ENCODE measurements at places on chromosomes 5 and 9.

DNA sequence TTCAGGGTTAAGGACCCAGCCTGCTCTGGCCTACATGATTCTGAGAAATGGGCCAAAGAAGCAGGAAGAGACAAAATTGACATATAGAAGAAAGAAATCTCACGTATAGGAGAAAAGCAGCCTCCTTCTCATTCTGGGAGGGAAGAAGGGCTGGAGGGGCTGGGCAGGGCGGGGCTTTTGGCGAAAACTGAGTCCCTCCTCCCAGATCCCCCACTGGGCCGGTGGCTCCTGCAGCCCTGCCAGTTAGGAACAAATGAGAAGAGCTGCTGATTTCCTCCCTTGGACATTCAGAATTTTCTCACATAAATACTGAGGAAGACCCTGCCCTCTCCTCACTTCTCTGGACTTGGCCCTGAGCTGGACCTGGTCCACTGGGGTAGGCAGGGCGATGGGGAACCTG, at the start of gene WNT8A:
Gene WNT8A (plus strand): TSS at position 332 of the 400 bp plus-strand sequence. CDS start 95 bp downstream, outside the sequence.
- DNase-seq, result no peak

DNA sequence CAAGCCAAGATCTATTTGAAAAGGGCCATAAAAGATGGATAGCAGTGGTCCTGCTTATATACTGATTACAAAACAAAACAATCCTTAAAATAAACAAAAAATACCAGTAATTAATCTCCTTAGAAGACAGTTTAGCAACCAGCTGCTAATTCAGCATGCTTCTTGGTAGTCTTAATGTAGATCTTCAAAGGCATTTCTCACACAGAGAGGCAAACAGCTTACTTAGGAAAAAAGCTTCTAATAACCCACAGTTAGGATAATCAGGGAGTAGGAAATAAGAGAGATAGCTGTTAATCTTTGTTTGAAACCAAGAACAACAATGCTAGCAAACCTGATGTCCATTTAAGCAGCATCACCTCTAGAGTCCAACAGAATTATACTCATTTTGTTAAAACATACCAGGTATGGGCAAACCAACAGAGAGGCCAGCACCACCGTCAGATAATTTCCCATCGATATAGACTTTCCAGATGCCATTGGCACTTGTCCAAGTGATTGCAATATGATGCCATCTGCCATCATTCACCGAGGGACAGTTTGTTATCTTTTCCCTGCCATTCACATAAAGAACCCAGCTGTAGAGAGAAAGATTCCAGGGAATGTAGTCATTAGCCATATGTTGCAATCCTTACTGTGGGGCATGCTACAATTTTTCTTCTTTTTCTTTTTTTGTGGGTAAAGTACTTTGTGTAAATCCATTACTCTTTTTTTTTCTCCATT, 105.6 kb upstream of the TXNDC8 start:
- DNase-seq, result peak; percentile 90

- peak; percentile 13 for DNase-seq
Measured at GRCh38 chr5:77867194-77867691, 91.1 kb upstream of the TBCA start.

DNA sequence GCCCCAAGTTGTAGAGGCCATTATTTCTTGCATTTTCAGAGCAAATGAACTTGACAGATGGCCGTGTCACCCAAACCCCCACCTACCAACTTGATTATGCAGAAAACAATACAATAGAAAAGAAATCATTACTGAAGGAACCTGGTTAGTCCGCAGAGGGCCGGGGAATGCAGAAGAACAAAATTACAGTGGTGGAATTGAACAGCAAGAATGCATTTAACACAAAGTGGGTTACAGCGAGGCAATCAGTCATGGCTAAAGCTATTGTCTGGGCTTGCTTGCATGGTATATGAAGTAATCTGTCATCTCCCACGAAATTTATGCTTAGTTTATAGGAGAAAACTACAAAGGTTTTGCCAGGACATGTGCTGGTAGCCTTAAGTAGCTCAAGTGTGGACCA, 238.3 kb upstream of the IRX1 start:
- no peak for DNase-seq

GRCh38 chr5:10290438-10290837, 17.3 kb downstream of the CMBL start:
- no peak for DNase-seq

DNA sequence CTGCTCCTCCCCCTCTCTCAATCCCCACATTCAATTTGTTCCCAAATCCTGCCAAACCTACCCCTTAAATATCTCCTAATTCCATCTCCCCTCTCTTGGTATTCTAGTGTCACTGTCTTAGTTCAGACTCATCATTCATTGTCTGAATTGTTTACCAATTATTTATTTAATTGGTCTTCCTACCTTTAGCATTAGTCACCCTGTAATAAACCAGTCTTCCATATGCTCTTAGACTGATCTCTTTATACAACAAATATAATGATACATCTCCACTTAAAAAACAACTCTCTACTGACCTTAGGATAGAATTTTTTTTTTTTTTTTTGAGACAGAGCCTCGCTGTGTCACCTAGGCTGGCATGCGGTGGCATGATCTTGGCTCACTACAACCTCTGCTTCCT, 51.4 kb downstream of the RFK start:
- DNase-seq, result no peak

DNA sequence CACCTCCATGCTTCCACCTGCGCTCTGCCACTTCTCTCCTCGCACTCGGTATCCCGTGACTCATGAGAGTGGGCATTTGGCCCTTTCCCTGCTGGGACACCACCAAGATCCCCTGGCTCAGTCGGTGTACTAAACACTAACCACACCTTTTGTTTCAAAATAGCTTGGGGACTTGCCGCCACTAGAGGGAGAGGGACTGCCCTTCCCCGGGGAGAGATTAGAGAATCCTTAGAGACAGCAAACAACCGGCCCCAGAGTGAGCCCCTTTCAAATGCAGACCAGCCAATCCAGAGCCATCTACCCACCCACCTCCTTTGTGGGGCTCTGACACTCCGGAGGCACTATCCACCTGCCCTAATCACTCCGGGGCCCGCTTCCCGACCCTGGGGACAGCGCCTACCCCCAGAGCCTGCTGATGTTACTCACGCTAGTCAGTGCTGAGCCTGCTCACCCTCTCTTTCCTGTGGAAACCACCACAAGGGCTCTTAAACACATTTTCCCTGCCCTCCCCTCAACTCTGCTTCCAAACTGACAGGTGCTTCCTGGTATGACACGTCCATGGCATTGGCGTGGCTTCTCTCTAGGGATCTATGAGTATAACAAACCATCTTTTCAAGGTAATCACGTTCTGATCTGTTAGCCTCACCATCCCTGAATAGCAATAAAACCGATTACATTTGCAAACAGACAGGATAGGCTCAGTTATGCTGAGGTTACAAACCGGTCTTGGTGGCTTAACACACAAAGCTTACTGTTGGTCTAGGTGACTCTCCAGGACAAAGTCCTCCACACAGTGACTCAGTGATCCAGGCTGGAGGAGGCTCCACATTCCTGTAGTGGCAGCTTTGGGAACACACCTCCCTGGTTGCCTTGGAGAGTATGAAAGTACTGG, 180.1 kb upstream of the MVB12B start:
- no peak for DNase-seq

DNA sequence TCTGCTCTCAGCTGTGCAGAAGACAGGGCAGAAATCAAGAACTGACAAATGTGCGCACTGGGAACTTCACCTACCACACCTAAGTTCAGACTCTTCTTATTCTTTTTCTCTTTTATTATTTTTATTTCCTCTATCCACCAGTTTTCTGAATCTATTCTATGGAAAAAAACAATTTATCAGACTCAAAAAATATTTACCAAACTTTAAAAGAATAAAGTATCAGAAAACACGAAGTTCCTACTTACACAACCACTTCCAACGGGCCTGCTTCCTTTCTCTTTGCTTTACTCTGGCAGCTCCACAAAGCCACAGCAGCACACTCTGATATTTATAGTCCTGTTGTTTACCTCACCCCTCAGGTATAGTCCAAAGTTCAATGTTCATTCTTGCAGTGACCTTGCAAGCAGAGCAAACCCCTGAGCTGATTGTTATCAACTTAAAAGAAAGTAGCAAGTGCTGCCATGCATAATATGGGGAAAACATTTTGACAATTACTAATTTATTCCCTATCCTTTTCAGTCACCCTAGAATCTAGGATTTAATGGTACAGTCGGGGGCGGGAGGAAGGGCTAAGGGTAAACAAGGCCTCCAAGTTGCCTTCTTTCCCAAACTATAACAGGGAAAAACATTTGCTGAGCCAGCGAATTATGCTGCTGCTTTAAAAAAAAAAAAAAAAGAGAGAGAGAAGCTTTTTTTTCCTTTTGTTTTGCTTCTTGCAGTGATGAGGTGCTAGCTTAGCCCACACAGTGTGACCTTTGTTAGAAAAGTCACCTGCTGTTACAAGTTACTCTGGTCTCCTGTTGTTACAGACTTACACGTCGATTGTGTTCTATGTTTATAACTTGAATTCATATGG, at the start of gene SELENOP:
Gene SELENOP (minus strand): TSS at position 302 of the 856 bp plus-strand sequence. CDS start 3,539 bp downstream, outside the sequence.
- peak; percentile 78 for DNase-seq

DNA sequence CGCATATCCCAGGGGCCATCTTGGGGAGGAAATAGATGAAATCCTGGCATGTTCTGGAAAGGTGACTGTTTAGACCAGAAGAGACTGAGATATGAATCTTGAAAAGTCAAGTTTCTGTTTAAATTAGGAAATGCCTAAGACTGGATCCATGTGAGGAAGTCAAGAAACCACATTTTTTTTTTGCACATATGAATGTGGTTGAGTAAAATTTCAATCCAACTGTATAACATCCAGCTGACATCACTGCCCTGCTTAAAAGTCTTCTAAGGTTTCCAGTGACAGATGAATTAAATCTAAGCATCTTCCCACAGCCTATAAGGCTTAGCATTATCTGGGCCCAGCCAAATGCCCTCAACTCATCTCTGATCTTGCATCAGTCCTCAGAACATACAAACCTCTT, 47.7 kb upstream of the TCERG1 start:
- DNase-seq, result no peak

- no peak for DNase-seq
Measured at GRCh38 chr9:24832307-24832706, 286.6 kb upstream of the IZUMO3 start.

DNA sequence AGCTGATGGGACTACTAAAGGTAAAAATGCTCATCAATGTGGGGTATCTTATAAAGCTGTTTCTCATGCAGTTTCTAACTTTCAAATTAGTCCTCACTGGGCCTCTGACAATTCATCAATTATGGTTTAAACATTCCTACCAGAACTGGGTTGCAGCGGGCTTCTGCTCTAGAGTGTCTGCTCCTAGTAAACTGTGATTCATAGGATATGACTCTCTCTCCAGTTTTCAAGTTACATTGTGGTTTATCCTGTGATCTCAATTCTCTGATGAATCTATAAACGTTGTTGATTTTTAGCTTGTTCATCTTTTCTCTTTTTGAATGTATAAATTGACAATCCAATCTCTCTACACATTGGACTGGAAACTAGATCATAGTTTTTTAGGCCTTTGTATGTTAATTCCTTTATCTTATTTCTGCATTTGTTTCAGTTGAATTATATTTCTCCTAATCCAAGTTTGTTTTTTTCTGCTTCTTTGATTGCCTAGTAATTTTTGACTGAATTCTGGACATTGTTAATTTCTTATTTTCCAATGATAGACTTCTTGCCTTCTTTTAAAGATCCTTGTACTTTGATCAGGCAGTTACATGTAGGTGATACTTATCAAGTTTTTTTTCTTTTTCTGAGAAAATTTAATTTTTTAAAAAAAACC, 822.6 kb downstream of the TLE1 start:
- DNase-seq, result no peak

DNA sequence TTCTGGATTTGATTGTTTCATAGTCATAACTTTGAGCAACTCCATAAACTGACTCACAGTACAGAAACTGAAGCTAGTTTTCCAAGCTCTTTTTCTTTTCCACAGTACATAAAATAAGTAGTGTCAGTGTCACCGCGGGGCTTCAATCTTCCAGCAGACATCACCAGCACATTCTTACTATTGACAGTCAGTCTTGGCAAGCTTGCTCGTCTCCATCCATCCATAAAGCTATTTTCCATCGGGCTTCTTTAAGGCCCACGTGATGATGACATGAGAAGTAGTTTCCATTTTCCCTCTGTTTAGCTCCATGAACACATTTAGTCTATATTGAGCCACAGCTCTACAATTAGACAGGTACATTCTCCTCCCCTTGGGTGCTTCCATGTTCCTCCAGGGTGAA, 443.4 kb downstream of the KDM4C start:
- DNase-seq, result no peak

DNA sequence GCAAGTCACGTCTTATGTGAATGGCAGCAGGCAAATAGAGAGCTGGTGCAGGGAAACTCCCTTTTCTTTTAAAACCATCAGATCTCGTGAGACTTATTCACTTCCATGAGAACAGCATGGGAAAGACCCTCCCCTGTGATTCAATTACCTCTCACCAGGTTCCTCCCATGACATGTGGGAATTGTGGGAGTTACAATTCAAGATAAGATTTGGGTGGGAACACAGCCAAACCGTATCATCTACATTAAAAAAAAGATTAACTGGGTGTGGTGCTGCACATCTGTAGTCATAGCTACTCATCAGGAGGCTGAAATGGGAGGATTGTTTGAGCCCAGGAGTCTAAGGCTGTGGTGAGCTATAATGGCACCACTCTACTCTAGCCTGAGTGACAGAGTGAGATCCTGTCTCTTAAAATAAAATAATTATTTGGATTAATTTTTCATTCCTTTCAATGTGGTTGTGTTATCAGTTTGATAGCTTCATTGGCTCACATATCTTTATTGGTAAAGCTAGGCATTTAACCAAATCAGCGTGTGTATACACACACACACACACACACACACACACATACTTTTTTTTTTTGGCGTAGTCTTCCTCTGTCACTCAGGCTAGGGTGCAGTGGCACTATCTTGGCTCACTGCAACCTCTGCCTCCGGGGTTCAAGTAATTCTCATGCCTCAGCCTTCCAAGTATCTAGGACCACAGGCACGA, 21.8 kb downstream of the DENND4C start:
- no peak for DNase-seq

- no peak for DNase-seq
Measured at GRCh38 chr5:58885260-58885659, 302.4 kb downstream of the RAB3C start.

GRCh38 chr5:33877449-33877848, 14.3 kb downstream of the ADAMTS12 start:
- peak; percentile 17 for DNase-seq

GRCh38 chr5:142296914-142297417, 27.9 kb downstream of the SPRY4 start:
- peak; percentile 58 for DNase-seq

DNA sequence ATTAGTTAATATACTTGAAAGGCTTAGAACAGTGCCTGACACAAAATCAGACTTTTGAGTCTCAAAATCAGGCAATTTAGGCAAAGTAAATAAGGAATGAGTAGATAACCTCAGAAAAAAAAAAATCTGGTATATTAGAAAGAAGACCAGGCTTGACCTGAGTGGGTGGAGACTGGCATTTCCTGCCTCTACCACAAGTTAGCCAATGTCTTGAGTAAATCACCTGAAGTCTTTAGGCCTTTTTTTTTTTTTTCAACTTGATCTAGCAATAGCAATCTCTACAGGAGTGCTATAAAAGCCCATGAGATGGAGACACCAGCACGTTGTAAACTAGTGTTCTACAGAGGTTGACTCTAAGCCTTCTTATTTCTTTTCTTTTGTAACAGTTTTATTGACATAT, 104.2 kb upstream of the RASEF start:
- DNase-seq, result no peak

GRCh38 chr9:91915524-91916263, 34.3 kb downstream of the ROR2 start:
- no peak for DNase-seq

GRCh38 chr5:135700731-135701130, 121.9 kb upstream of the CXCL14 start:
- no peak for DNase-seq

- no peak for DNase-seq
Measured at GRCh38 chr9:121946465-121946864, 146.6 kb downstream of the TTLL11 start.

All from fibroblast of villous mesenchyme (primary cell).